ENCODE measurements at places on chromosomes 16 and 17. TPM values are rescaled to one million over a fixed set of nuclear protein-coding genes. Genes with fewer than 3 reads are reported as not detected.

DNA sequence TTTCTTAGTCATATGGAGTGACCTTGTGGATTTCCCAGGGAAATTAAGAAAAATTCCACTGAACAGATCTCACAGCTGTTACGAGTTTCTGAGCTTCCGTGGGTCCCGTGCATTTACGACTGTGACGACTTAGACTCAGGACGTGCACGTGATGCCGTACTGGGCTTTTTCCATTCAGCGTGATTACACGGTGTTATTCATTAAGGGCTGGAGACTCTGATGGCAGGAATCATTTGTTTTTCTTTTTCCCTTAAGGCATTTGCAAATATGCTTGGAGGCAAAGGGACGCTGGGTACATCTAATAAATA lies 57.2 kb downstream of the TBC1D16 start:
- H3K27ac ChIP-seq: no peak overlapping the region
- no peak for DNase-seq
- H3K27me3 ChIP-seq: no peaks in the 10 kb centered on the region
- no peaks in the 10 kb centered on the region for H3K4me1 ChIP-seq

GRCh38 chr16:65576631-65577030 lies 454.8 kb upstream of the CDH11 start:
- H3K27ac ChIP-seq: no peak overlapping the region
- DNase-seq: no peak
- no peak overlapping the region for H3K4me3 ChIP-seq
- H3K27me3 ChIP-seq: no peaks in the 10 kb centered on the region
- H3K36me3 ChIP-seq: no peaks in the 10 kb centered on the region

- H3K36me3 ChIP-seq: no peaks in the 10 kb centered on the region
- H3K27ac ChIP-seq: no peak overlapping the region
- H3K27me3 ChIP-seq: no peaks in the 10 kb centered on the region
- no peak for DNase-seq
Observed at GRCh38 chr17:20300436-20300934, 166.9 kb downstream of the LGALS9B start.

- H3K4me1 ChIP-seq: peaks cover 6% of the 10 kb centered on the region
- H3K36me3 ChIP-seq: no peaks in the 10 kb centered on the region
- peaks cover 11% of the 10 kb centered on the region for H3K27me3 ChIP-seq
- H3K27ac ChIP-seq: no peak overlapping the region
- DNase-seq: no peak
Observed at GRCh38 chr16:10558305-10558704, 22.1 kb downstream of the EMP2 start.

The IQCK gene
- total RNA-seq: 1.7 TPM

- H3K4me1 ChIP-seq: peaks cover 30% of the 10 kb centered on the region
- DNase-seq: no peak
- no peak overlapping the region for H3K4me3 ChIP-seq
Observed at GRCh38 chr16:67919622-67920221, 11.9 kb downstream of the CTRL start.

- no peak overlapping the region for H3K27ac ChIP-seq
- no peak overlapping the region for H3K4me3 ChIP-seq
- no peaks in the 10 kb centered on the region for H3K4me1 ChIP-seq
- H3K36me3 ChIP-seq: no peaks in the 10 kb centered on the region
Observed at GRCh38 chr16:13036600-13036999, 135.2 kb downstream of the SHISA9 start.

The CLDN7 gene
- 1.7 TPM for total RNA-seq

- no peak for DNase-seq
- peak overlapping the region; percentile 88 for H3K27ac ChIP-seq
- H3K36me3 ChIP-seq: no peaks in the 10 kb centered on the region
- no peak overlapping the region for H3K4me3 ChIP-seq
- H3K4me1 ChIP-seq: peaks cover 76% of the 10 kb centered on the region
Observed at GRCh38 chr17:39097150-39097519, 54.3 kb downstream of the PLXDC1 start.

The SMIM36 gene
- total RNA-seq: not detected

The SOST gene
- total RNA-seq: not detected

DNA sequence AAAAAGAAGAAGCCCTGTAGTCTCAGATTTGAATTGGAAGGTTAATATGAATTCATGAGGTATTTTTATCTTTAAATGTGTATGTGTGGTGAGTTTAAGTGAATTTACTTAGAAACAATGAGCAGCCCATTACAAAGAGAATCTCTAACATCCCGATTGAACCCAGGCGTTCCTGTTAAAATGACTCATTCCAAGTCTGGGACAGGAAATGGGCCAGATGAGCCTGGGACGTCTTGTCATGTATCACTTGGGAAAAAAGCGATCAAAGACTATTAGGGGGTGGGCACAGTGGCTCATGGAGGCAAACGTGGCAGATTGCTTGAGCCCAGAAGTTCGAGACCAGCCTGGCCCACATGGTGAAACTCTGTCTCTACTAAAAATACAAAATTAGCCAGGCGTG lies 81.6 kb downstream of the SEC14L1 start:
- no peaks in the 10 kb centered on the region for H3K27me3 ChIP-seq
- H3K27ac ChIP-seq: no peak overlapping the region
- no peak for DNase-seq

The KRTAP4-4 gene
- total RNA-seq: not detected

- H3K27ac ChIP-seq: no peak overlapping the region
- peaks cover 9% of the 10 kb centered on the region for H3K27me3 ChIP-seq
- H3K36me3 ChIP-seq: no peaks in the 10 kb centered on the region
- DNase-seq: no peak
- no peaks in the 10 kb centered on the region for H3K4me1 ChIP-seq
Observed at GRCh38 chr17:33463887-33464286, 170.8 kb upstream of the ASIC2 start.

DNA sequence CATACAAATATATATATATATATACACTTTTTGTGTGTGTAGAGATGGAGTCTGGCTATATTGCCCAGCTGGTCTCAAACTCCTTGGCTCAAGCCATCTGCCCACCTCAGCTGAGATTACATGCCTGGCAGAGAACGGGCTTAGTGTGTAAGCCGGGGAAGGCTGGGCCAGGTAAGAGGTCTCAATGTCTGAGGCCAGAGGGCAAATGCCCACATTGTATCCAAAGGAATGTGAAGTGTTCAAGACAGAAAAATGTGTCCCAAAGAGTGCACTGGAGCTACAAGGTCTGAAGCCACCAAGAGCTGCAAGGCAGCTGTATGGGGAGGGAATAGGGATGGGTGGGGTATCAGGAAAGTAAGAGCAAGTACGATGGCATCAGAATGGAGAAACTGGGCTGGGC lies 8.8 kb downstream of the CD2BP2 start:
- no peak for DNase-seq
- no peak overlapping the region for H3K27ac ChIP-seq
- H3K4me1 ChIP-seq: peaks cover 20% of the 10 kb centered on the region

- H3K27me3 ChIP-seq: no peaks in the 10 kb centered on the region
- DNase-seq: no peak
- no peak overlapping the region for H3K27ac ChIP-seq
- peaks cover 6% of the 10 kb centered on the region for H3K36me3 ChIP-seq
- no peak overlapping the region for H3K4me3 ChIP-seq
Observed at GRCh38 chr16:2180962-2181923, 15.2 kb downstream of the CASKIN1 start.
